ENCODE measurements at places on chromosomes 13 and 19.
A peak's percentile ranks its signal among the peaks of the same experiment; 100 is the strongest.

DNA sequence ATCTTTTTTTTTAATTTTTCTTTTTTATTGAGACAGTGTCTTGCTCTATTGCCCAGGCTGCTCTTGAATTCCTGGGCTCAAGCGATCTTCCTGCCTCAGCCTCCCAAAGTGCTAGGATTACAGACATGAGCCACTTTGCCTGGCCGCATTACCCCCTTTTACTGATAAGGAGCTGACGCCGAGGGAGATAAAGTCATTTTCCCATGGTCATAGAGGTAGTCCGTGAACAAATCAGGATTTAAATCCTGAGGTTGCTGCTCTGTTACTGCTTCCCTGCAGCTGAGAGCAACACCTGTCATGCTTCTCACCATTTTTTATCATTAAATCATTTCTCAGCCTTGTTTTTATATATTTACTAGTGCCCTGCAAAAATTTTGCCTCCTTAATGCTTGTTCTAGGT lies 7.4 kb downstream of the CYSLTR2 start:
- no peak for DNase-seq

GRCh38 chr13:102441085-102441484 lies 39.2 kb upstream of the FGF14 start:
- no peak for DNase-seq

DNA sequence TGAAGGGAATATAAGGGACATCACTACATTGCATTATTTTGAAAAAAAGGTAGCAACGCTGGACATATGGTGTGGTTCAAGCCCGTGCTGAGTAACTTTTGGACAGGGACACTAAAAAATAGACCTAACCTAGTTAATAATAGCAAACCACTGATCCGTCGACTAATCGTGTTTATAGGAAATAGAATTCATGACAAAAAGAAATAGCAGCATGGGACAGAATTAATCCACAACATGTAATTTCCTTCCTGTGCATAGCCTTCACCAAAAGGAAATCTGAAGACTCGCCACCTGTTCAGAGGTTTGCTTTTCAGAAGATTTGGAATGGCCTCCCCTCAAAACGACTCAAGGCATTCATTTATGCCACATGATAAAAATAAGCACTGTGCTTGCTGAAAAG lies 128.7 kb downstream of the FGF14 start:
- no peak for DNase-seq

GRCh38 chr13:100059827-100060226 lies 29.1 kb upstream of the PCCA start:
- DNase-seq = no peak

DNA sequence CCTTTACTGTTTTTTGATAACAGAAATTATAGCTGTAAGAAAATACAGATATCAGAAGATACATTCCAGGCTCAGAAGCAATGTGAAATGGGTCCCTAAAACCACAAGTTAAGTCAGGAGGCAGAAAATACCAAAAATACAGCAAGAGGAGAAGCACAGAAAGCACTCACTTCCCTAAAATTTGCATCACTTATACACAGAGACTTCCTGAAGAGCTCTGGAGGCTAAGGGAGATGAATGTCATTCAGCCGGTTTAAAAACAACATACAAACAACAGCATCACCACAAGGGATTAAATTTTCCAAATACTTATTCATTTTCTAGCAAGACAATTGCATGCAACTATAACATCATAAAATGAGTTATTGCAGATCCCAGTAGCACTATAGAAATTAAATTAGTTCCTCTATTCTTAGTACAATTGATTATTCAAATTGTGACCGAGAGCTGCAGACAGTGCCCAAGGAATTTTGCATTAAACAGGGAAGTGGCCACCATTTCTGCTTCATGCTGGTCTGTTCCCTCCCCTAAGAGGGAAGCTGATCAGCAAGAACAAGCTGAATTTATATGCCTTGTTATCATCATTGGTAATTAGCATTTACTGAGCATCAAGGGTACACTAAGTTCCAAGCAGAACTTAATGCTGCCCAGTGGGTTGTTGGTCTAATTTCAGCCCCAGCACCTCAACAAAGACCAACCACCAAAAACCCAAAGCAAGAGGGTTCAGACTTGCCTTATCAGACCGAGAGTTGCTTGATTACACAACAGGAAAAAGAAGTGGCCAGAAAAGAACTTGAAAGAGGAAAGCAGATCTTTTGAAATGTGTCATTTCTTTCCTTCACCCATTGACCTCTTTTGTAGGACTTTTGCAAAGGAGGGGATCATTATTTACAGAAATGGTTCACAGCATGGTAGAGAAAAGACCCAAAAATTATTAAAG lies 140.7 kb downstream of the KCTD12 start:
- DNase-seq = no peak

DNA sequence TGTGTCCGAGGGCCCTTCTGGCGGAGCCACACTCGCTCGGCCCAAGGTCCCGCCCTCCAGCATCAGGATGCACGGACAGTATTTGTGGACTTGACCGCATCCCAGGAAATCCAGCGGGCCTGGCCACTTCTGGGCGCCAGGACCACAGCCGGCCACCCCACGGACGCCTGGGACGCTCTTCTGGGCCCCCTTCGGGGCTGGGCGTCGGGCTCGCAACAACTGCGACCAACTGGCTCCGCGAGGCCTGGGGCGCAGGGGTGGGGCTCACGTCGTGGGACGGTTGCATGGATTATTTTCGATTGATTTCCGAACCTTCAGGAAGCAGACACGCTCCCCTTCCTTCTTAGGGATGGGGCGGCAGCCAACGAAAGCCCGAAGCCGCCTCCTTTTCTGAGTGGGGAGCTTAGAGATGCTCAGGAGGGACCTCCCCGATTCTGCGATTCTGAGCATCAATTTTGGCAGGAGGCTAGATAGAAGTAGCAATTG lies 521 bp upstream of the NUP58 start:
- DNase-seq = no peak

DNA sequence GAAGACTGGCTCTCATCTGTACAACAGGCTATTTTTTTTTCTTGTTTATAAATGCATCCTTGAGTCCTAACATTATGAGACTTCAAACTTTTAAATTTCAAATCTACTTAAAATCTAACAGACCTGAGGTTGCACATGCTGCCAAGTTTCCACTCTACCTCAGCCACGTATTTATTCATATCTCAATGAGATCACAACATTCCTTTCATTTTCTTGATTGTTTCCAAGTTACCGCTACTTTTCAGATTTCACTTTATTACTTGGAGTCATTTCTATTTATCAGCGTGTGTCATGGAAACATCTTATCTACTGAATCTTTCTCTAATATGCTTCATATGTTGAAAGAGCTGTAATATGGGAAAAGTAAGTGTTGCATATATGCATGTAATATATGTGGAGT lies 1257.5 kb upstream of the ATXN8OS start:
- DNase-seq = no peak

- DNase-seq = no peak
Observed at GRCh38 chr13:26025196-26025595, 26.6 kb downstream of the SHISA2 start.

- DNase-seq = no peak
Observed at GRCh38 chr19:10321874-10322835, 6.3 kb upstream of the FDX2 start.

DNA sequence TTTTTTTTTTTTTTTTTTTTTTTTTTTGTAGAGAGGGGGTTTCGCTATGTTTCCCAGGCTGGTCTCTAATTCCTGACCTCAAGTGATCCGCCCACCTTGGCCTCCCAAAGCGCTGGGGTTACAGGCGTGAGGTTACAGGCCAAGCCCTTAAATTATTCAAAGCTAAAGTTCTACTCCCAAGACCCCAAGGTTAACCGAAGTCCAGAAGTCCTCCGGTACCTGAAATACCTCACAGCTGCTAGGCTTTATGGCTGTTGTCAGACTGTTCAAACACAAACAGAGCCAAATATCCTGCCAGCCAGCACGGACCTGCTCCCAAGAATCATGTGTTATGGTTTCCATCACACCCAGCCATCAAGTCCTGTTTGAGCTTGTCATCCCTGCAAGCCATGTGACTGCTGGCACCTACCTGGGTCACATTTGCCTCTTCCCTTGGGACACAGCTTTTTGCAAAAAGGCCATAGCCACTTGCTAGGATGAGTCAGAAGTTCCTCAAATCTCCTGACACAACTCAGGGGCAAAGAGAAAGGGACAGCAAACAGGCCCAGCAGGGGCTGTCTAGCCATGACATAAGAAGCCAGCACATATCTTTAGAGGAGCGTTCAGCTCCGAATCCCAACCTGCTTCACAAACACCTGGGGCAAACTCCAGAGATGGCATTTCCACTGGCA lies 129.9 kb downstream of the FOXO1 start:
- no peak for DNase-seq

- no peak for DNase-seq
Observed at GRCh38 chr13:45809801-45810394, 41.7 kb downstream of the SIAH3 start.

DNA sequence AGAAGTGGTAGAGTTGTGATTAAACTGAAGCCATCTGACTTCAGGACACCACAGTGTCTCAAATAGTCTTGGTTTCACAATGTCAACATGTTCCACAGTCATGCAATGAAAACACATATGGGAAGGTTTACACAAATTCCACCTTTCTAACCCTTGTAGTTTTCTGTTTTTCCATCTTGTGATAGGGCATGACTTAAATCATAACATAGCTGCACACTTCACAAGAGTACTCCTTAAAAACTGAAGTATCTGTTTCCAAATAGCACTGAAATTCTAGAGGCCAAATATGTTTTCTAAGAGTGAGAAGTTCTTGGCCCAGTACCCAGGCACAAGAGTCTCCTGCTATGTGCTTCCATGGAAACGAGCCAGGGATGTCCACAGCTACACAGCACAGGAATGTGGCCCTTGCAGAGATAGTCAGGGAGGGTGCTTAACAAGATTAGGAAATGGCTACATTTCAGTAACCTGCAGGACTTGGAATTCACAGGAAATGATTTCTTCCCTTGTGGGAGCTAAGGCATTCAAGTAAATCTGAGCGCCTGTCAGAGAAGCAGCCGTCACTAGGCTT lies 269.1 kb downstream of the NDFIP2 start:
- peak; percentile 94 for DNase-seq

DNA sequence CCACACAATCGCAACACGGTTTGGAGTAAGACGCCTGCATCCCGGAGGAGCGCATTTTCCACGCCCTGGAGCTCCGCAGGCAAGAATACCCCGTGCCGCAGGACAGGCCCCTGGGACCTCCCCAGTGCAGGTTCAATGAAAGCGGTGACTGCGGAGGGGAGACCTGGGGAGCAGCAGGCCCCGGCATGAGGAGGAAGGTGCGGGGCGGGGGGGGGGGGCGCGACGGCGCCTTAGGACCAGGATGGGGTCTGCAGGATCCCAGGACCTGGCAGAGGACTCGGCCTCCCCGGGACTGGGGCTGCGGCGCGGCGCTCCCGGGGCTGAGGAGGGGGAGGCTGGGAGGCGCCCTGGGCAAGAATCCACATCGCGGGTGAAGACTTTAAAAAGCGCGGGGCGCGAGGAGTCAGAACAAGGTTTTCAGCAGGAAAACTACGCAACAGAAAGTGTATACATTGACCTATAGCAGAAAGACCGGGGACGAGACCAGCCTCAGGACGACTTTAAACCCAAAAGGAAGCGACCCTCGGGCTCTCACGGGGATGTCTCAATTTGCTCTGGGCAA lies 432 bp downstream of the ZNF611 start:
- peak; percentile 57 for DNase-seq

DNA sequence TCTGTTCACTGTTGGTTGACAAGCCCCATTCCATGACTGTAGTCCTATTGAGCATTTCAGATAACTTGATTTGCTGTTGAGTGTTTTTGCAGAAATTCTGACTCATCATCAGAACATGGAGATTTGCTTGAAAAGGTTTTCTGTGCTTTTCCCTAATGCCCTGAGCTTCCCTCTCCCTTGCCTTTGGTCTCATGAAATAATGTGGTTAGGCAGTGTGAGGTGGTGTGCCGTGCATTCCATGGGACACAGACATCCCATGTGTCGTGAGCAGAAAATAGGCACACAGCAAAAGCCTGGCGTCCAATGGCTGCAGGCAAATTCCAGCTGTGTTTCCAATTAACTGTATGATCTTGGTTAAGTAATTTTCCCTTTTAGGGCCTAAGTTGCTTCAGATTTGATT lies 197.4 kb downstream of the DLEU7 start:
- no peak for DNase-seq

GRCh38 chr13:24894972-24895300 lies 131.0 kb downstream of the RNF17 start:
- DNase-seq = no peak

DNA sequence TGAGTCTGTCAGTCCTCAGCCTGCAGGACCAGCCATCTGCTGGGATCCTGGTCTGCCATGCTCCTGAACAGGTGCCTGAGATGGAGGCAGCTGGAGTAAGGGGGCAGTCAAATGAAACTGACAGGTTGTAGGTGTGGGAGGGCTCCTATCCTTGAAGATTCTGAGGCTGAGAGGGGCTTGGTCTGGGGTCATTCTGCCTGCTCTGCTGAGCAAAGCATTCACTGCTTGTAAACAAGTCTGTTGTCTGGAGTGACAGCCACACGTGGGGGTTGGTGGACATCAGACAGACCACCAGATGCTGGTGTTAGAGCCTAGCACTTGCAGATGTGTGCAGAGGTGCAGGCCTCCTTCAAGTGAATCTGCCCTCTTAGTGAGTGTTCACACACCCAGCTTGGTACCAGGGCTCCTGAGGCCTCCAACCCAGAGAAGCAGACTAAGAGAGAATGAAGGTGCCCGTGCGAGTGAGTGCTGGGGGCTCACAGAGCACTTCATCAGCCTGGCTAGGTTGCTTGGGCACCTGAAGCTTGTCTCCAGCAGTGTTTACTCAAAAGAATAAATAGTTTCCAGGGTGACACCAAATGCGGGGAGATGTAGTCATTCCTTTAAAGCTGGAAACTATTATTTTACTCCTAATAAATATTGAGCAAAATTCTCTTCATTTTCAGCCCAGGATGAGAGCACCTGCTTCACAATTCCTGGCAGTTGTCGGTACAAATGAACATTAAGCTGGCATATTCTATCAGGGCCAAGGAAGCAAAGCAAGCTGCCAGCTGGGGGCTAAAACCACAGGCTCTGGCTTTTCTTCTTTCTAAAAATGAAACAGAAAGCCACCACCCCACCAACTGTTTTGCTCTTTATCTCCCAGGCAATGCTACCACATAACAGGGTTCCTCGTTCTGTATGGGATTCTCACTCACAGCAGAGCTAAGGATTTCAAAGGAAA lies 82.3 kb downstream of the RNASEH2B start:
- no peak for DNase-seq

- peak; percentile 91 for DNase-seq
Observed at GRCh38 chr13:28707629-28708427, 10.9 kb downstream of the SLC46A3 start.

DNA sequence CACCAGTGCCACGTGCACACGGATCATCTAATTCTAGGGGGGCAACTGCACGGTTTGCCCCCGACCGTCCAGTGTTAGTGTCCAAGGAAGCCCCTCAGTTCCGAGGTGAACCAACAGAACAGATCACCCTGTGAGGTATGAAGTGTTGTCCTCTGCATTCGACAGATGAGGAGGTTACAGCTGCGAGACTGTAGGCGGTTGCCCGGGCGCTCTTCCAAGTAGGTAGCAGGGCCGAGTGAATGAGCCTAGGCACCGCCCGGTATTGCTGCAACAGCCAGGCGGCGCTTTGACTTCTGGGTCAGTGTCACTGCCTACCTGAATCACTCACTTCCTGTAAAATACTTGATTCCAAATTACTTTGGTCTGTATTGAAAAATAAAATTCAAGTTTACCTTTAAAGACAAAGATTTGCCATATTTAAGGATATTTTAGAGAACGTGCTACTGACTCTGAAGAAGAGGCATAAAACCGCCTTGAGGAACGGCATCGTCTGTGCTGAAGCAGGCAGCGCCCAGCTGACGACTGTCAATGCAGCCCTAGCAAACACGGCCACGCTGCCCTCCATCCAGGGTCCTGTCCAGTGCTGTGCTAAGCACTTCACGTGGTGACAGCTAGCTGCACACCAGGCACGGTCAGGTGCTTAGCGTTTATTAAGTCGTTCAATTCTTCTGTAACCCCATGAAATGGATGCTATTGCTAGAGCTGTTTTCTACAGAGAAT lies 19.3 kb upstream of the RASA3 start:
- DNase-seq = peak; percentile 36

Measured in GM23248 (cell line).